PC-9 (cell line): ENCODE measurements at places on chromosomes 16 and 17. TPM values are rescaled to one million over a fixed set of nuclear protein-coding genes. Genes with fewer than 3 reads are reported as not detected.

- DNase-seq: no peak
Observed at GRCh38 chr17:72400863-72401262, 280.0 kb downstream of the SOX9 start.

DNA sequence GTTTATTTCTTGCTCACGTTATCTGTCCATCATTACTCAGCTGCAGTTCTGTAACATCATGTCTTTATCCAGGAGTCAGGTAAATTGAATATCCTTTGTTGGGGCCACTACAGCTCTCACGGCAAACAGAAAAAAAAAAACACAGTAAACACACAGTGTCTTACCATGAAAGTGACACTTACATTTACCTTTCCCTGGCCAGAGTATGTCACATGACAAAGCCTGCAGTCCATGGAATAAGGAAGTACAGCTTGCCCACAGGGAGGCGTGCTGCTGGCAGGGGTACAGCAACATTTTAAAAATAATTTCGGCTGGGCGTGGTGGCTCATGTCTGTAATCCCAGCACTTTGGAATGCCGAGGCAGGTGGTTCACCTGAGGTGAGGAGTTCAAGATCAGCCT, 85.7 kb upstream of the HS3ST4 start:
- DNase-seq: no peak

DNA sequence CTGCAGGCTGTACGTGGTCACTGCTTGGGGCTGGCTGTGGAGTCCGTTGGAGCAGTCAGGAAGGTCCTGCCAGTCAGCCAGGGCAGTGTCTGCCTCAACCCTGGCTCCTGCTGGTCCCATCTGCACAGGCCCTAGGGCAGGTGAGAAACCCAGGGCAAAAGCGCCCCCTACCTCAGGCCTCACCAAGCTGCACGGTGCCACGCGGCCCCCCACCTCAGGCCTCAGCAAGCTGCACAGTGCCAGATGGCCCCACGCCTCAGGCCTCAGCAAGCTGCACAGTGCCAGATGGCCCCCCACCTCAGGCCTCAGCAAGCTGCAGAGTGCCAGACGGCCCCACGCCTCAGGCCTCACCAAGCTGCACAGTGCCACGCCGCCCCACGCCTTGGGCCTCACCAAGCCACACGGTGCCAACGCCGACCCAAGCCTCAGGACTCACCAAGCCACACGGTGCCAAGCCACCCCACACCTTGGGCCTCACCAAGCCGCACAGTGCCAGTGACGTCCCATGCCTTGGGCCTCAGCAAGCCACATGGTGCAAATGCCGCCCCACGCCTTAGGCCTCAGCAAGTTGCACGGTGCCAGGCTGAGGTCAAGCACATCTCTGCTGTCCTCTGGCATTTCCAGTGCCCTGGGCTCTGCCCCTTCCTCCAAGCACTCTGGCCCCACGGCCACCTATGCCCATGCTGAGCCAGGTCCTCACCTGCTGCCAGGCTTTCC, 5.5 kb downstream of the TMEM204 start:
- DNase-seq: no peak

DNA sequence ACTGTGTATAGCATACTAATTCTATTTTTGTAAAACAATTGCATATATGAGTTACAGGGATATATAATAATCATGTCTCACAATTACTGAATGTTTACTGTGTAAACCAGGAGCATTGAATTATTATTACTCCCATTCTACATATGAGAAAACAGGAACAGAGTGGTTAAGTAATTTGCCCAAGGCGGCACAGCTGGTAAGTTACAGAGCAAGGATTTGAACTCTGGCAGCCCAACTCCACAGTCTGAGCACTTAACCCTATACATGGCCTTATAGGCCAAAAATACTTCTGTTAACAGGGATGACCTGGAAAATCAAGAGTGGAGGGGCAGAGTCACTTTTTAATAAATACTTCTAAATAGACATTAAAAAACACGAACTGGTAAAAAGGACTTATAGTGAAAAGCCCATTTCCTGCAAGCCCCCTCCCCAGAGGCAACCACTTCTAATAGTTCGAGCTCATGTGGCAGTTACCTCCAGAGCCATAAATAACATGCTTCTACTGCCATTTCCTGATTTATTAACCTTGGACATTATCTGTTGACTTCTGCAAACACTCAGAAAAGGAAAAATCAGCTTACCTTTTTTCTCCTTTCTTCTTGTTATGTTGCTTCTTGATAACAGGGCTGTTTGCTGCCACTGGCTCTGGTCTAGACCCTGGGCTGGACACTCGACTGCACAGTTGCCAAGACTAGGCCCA, 22.1 kb upstream of the ADGRG1 start:
- DNase-seq: no peak

Gene KRT33A
- not detected in 2 replicates for total RNA-seq
